ENCODE measurements at places on chromosomes 4 and X.
A peak's percentile ranks its signal among the peaks of the same experiment; 100 is the strongest.

GRCh38 chr4:242121-242848 is 63.0 kb downstream of the ZNF732 start:
- peak; percentile 44 for DNase-seq

- DNase-seq = no peak
Measured at GRCh38 chr4:36358173-36358572, 76.8 kb downstream of the DTHD1 start.

GRCh38 chr4:120506536-120506935 is 416.0 kb downstream of the PRDM5 start:
- DNase-seq = no peak

GRCh38 chr4:109169170-109169569 is 133.3 kb downstream of the COL25A1 start:
- no peak for DNase-seq

- DNase-seq = no peak
Measured at GRCh38 chrX:110741213-110741796, 54.3 kb downstream of the CHRDL1 start.

DNA sequence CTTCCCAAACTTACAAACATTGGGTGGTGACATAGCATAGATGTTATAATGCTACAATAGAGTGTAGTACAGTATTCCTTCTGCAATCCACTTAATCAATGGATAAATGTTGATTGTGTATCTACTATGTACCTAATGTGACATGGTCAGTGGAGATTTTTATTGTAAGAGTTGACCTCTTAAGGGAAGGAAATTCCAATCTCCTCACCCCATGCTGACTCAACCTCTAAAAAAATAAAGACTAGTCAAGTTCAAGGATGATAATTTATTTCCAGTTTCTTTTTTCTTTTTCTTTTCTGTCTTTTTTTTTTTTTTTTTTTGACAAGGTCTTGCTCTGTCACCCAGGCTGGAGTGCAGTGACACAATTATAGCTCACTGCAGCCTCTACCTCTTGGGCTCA is 206.5 kb upstream of the STS start:
- DNase-seq = no peak

- DNase-seq = no peak
Measured at GRCh38 chr4:5885733-5886132, 7.2 kb downstream of the CRMP1 start.

- no peak for DNase-seq
Measured at GRCh38 chrX:125850693-125851092, 315.4 kb downstream of the DCAF12L2 start.

- no peak for DNase-seq
Measured at GRCh38 chrX:97639526-97639925, 755.8 kb downstream of the RPA4 start.

DNA sequence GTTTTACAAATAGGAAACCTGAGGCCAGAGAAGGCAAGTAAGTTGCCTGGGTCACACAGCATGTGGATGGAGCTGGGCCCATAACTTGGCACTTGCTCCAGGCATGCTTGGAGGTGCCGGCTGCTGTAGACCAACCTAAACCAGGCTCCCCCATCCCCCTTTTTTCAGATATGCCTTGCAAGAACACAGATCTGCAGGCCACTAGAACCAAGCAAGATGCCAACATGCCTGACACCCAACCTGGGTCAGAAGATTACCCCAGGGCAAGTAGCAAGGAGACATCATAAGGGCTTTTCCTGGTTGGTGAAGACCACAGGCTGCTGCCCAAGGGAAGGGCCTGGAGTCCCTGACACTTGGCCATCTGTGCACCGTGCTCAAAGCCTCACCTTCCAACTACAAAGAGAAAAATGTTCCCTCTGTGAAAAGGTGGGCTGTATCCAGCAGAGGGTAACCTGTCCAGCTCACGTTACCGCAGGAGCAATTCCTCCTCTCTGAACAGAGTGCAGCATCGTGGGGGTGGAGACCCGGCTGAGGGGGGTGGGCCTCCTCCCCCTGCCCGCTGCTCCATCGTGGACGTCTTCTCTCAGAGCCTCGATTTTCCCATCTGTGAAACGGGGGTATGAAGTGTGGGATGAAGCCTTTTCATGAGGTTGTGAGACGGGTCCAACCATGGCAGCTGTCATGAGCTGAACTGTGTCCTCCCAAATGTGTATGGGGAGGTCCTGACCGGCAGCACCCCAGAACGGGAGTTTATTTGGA is 23.0 kb downstream of the HMX1 start:
- no peak for DNase-seq

- DNase-seq = no peak
Measured at GRCh38 chr4:73161527-73162185, 92.1 kb upstream of the COX18 start.

GRCh38 chr4:83109480-83110222 is 4.9 kb downstream of the PLAC8 start:
- DNase-seq = no peak

- no peak for DNase-seq
Measured at GRCh38 chrX:74890676-74891430, 34.4 kb downstream of the NEXMIF start.

DNA sequence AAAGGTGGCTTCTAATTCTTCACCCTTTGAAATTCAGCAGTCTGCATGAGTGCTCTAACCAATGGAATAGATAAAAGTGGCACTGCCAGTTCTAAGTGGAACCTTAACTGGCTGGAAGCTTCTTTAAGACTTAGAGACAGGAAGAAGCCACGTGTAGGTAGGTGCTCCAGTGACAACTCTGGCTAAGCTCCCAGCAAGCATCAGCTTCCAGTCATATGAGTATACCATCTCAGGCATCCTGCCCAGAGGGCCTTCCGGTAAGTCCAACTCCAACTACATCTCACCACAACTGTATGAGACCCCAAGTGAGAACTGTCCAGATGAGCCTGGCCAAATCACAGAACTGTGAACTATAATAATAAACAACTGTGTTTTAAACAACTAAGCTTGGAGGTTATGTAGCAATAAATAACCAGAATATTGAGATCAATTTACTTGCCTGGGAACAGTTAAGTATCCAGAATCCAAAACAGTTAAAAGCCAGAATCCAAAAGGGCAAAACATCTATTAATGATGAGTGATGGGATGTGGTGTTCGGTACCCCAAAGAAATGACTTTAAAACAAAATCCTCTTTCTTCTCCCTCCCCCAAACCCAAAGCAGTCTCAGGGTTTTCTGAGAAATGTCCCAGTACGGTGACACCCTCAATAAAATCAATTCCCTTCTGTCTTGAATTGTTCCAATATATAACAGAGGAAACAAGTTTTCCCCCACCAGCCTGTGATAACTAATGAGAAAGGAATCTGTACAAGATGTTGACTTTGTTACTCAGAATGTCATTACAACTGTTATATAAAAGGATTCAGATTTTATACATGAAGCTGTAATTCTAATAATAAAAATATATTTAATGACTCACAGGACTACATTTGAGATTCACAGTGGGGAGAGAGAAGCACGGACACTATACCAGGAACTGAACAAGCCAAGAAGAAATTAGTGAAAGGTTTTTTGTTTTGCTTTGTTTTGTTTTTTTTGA is 4.2 kb downstream of the TSPAN5 start:
- DNase-seq = no peak

DNA sequence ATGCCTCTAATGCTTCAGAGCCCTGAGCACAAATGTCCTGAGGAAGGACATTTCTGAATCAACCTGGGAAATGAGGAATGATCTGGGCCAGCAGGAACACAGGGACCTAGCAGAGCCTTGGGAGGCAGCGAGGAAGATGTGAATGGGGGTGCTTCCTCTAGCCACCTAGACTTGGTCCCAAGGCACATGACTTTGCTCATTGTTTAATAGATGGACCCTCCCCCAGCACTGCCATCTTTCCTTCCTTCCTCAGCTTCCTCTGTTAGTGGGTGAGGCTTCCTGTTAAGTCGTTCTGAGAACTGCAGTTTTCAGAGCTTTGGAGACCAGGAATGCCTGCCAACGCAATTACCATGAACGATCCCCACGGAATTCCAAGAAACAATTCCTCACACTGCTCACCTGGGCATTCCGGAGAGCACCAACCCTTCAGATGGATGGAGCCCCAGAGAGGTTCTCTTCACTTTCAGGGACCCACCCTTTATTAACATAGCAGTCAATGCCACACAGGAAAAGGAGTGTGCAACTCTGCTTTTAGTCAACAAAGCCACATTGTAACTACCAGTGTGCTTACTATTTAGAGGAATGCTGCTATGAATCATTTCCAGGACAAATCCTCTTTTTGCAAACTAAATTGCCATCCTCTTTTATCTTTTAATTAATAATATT is 48.5 kb upstream of the STIM2 start:
- no peak for DNase-seq

DNA sequence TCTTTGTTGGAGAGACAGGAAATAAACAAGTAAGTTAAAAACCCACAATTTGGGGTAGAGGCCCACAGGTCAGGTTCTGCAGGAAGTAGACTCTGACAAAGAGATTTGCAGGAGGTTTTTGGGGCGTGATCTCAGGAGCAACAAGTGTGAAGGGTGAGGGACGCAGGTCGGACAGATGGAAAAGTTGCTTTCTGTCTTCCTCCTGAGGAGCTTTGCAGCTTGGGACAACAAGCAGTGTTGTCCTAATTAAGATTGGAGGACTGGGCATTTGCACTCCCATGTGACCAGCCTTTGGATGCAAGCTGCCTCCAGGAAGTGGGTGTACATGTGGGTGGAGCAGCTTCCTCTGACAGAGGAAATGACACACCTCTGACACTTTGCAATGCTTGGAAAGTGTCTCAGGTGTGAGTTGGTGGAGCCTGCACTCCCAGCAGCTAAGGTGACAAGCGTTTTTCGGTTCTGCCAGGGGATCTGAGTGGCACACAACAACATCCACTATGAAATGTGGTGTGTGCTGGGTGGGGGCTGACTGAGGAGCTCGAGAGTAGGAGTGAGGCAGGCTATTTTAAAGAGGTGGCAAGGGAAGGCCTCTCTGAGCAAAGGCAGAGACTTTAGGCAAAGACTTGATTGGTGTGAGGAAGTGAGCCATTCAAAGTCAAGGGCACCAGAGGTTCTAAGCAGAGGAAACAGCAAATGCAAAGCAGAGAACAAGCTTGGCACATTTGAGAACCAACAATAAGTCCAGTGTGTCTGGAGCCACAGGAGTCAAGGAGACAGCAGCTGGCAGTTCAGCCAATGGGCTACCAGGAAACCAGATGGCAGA is 339.8 kb upstream of the GATB start:
- peak; percentile 63 for DNase-seq

DNA sequence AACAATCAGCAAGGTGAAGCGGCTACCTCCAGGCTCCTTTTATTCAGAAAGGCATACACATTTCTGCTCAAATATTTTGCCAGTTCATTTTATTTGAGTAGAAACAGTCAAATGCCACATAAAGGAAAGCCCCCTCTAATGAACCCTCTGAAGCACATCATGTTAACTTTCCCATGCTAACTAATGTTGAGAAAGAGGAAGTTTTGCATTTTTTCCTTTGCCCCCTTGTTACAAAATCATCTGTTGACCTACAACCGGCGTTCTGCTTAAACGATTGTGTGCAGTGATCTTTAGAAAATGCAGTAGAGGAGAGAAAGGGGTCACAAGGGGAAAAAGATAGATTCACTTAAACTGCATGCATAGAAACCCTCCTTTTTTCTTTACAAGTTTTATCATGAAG is 25.2 kb upstream of the ATXN3L start:
- DNase-seq = no peak

All from activated T-cell treated with anti-CD3 and anti-CD28 coated beads for 24 hours (primary cell).